Endothelial cell of umbilical vein (primary cell): ENCODE measurements at places on chromosomes 3 and 15. TPM values are rescaled to one million over a fixed set of nuclear protein-coding genes. Genes with fewer than 3 reads are reported as not detected.

Gene LYZL4
- total RNA-seq = not detected in 2 replicates

Gene CCR8
- total RNA-seq = not detected in 2 replicates

GRCh38 chr15:65795663-65796216 is 3.6 kb upstream of the DENND4A start:
- DNase-seq = no peak

DNA sequence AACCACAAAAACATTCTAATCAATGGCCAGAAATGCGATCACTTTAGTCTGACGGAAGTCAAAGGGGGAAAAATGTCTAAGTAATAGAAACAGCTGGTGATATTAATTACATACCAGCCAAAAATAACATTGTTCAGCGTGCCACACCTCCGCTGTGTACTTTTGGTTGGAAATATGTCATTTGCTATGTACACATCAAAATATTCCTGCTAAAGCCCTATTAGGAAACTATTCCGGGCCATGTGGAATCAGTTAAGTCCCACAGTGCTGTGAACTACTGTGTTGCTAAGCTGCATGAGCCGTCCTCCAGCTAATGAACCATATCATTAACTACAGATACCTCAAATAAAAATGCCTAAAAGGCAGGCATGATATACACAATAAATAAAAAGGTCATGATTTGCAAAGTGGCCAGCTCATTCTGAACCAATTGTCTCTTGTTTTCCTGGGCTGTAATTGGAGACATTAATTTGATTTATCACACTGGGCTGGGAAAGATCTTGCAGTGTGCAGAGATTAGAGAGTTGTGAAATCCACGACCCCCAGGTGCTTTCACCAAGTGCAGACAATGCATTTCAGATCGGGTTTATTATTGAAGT is 200.5 kb upstream of the LRTM1 start:
- no peak for DNase-seq

DNA sequence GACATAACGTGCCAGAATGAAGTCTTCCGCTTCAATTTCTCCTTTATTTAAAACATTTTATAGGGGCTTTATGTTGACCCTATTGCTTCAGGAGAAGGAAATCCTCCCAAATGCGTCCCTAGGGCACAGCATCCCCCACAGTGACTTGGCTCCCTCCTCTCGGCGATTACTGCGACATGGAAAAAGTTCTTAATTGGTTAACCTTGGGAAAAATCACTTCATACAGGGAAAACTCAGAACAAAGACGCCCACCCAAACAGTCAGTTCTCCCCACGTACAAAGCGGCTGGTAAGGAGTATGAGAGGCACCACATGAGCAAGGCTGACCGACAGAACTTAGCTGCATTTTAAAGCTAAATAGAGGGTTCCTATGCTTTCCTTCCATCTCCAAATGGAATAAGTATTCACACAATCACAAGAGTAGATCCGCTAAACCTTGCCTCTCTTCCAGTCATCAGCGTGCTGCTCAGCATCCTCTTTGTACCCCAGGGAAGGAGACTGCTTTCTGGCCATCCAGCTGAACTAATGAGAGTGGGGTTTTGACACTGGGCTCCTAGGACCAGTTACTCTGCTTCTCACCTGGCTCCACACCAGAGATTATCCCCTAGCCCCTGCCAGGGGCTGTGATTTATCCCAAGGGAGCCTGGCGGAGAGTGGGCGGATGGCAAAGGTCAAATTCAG is 415.3 kb upstream of the WNT5A start:
- DNase-seq = no peak

- no peak for DNase-seq
Measured at GRCh38 chr3:57094575-57094974, 34.1 kb downstream of the SPATA12 start.

GRCh38 chr3:61627768-61628185 is 66.4 kb downstream of the PTPRG start:
- DNase-seq = peak; percentile 30

DNA sequence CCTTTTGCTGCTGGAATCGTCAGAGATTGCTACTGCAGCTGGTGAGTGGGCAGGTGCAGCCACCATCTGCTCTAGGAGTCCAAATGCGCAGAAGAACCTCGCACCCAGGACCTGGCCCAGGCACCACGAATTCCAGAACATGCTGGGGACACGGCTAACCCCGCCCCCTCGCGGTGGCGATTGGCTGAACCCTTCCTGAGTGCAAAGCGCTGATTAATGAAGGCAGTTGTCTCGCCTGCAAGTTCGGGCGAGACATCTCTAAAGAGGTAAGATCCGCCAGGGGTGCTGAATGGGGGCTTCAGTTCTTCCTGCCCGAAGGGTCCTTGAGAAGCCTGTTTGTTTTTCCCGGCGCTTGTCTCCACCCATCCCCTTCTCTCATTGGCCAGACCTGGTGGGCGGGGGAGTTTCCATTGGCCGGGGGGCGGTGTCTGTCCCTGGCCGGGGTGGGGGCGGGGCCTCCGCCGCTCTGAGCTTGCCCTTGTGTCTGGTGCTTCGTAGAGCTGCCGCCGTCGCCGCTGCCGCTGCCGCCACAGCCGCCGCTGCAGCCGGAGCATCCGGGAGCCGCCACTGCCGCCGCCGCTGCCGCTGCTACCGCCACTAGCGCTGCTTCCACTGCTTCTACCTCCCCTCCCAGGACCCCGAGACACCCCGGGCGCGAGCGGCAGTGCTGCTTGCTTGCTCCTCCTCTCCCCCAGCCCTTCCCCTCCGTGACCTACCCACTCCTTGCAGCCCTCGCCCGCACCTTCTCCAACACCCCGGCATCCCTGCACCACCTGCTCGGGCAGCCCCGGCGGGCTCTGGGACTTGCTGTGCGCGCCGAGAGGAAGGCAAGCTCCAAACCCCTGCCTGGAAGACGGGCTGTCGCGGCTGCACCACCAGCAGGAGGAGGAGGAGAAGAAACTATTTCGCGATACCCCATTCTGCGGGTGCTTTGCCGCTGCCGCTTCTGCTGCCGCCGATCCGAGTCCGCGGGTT is at the start of gene CADM2:
TSS of gene CADM2 (plus strand) at position 495 of the 975 bp plus-strand sequence.
- peak; percentile 70 for DNase-seq

DNA sequence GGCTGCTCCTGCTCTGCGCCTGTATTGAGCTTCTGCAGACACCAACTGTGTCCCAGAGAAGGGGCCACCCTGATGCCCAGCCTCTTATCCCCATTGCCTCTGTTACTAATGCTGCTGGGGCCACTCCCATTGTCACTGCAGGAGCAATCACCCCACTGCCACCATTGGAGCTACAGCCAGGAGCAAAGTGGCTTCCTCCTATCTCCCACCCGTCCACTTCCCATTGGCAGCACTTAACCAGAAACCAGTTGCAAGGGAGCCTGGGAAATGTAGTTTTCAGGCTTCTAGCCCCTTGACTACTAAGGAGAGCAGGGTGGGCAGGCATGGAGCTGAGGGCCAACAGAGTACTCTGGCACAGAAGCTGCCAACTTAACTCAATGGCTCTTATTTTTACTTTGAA is 55.9 kb upstream of the KLF13 start:
- no peak for DNase-seq

GRCh38 chr3:197746801-197747237 is 2.9 kb upstream of the FYTTD1 start:
- DNase-seq = no peak

GRCh38 chr3:52121464-52121805 is 32.8 kb downstream of the POC1A start:
- peak; percentile 31 for DNase-seq

GRCh38 chr3:40187945-40188344 is 121.6 kb upstream of the EIF1B start:
- no peak for DNase-seq

GRCh38 chr15:23372284-23372683 is 17.7 kb downstream of the GOLGA8S start:
- DNase-seq = no peak

DNA sequence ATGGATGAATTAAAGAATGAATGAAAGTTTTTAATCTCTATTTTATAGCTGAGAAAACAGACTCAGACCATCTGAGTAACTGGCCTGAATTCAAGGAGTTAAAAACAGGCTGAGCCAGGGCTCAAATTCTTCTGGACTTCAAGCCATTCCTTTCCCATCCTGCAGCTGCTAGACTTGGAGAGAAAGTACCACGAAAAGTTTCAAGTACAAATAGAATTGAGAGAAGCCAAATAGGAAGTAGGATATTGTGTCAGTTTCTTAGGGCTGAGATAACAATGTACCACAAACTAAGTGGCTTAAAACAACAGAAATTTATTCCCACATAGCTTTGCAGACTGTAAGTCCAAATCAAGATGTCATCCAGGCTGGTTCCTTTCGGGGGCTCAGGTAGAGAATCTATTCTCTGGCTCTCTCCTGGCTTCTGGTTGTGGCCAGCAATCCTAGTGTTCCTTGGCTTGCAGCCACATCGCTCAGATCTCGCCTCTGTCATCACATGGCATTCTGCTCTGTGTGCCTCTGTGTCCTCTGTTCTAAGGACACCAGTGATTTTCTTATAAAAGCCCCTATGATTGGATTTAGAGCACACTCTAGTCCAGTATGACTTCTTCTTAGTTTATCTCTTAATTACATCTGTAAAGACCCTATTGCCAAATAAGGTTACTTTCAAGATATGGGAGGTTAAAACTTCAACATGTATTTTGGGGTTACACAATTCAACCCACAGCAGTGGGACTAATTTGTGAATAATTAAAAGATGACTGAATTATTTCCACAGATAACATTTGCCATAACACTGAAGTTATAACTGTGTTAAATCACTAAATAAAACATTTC is 25.7 kb upstream of the GOLIM4 start:
- peak; percentile 59 for DNase-seq

- DNase-seq = no peak
Measured at GRCh38 chr3:58009026-58009748, 965 bp downstream of the FLNB start.

DNA sequence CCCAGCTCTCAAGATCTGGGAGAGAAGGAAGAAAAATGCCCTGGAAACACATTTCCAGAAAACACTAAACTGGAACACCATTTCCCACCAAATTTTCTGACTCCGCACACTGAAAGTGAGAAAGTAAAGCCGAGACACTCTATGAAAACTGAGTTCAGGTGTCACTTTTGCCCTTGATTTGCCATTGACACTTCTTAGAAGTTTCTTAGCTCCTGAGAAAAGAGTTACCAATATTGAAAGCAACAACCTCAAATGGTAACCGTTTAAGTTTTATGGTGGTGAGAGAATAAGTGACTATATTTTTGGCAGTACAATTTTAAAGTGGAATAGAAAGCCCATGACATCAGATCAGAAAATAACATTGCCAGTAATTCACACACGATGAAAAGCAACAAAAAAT is 39.0 kb downstream of the CD86 start:
- DNase-seq = no peak
